ENCODE measurements at places on chromosomes 11 and 22.

- H3K27me3 ChIP-seq: peaks cover 2% of the 10 kb centered on the region
- no peak overlapping the region for H3K27ac ChIP-seq
- no peak for DNase-seq
- H3K4me1 ChIP-seq: no peaks in the 10 kb centered on the region
Measured at GRCh38 chr11:70637949-70638583, 239.7 kb downstream of the CTTN start.

DNA sequence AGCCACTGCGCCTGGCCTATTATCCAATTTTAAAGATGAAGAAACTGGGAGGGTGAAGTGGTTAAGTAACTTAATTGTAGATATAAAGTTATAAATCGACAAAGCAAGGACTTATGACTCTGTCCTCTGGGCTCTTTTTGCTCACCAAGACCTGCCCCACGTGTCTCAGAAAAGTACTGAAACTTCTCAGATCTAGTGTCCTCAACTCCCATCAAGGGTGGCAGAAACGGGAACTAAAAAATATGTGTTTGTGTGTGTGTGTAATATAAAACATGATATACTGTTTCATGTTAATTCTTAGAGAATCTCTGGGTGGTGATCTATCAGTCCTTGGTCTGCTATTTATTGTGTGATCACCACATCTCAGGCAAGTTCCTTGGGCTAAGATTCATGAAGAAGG is 104.9 kb downstream of the GAB2 start:
- H3K4me1 ChIP-seq: peaks cover 61% of the 10 kb centered on the region
- peak overlapping the region; percentile 85 for H3K27ac ChIP-seq
- no peaks in the 10 kb centered on the region for H3K27me3 ChIP-seq
- DNase-seq: no peak
- H3K36me3 ChIP-seq: peaks cover 3% of the 10 kb centered on the region
- H3K4me3 ChIP-seq: no peak overlapping the region

- H3K4me1 ChIP-seq: no peaks in the 10 kb centered on the region
- DNase-seq: no peak
- H3K4me3 ChIP-seq: no peak overlapping the region
- no peak overlapping the region for H3K27ac ChIP-seq
- H3K27me3 ChIP-seq: peaks cover 16% of the 10 kb centered on the region
Measured at GRCh38 chr11:62273284-62273683, 3.3 kb downstream of the SCGB2A2 start.

DNA sequence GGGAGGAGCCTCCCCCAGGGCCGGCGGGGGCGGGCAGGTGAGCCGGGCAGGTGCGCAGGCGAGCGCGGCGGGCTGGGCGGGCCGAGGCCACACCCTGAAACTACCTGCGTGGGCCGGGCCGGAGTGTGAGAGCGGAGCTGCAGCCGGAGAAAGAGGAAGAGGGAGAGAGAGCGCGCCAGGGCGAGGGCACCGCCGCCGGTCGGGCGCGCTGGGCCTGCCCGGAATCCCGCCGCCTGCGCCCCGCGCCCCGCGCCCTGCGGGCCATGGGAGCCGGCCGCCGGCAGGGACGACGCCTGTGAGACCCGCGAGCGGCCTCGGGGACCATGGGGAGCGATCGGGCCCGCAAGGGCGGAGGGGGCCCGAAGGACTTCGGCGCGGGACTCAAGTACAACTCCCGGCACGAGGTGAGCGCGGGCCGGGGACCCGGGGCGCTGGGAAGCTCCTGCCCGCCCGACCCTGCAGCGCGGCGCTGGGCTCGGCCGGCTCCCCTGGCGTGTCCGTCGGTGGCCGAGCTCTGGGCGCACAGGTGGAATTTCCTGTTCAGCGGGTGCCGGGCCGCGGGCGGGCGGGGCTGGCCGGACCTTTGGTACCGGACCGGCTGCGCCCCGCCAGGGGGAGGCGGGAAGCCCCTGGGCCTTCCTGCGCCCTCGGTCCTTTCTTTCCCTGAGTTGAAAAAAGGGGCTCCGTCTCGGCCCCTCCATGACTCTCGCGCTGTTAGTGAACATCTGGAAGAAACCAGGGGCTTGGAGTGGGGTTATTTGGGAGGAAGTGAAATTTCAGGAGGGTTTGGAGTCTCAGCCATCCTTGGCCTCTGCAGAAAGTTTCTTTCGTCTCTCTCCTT is at the start of gene ST14:
TSS of gene ST14 (plus strand) at position 126 of the 841 bp plus-strand sequence. CDS start at position 324, 198 bp downstream.
- peak within 1 kb of the TSS; percentile 84 for H3K27ac ChIP-seq
- no peaks in the 10 kb centered on the region for H3K36me3 ChIP-seq

DNA sequence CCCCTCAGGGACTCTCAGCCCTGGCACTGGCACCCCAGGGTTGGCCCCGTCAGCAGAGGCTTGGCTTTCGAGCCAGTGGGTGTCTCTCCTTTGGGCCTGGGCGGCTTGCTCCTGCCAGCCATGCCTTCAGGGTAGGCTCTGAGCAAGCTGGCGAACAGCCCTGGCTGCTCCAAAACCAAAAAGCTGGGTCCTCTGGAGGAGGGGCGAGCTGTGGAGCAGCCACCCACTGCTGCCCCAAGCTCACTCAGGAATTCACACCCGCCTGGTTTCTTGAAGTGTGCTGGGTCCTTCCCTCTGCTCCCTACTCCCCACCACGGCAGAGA is 6.2 kb downstream of the YDJC start:
- no peaks in the 10 kb centered on the region for H3K27me3 ChIP-seq
- H3K27ac ChIP-seq: no peak overlapping the region
- H3K4me1 ChIP-seq: peaks cover 7% of the 10 kb centered on the region
- H3K36me3 ChIP-seq: peaks cover 7% of the 10 kb centered on the region
- DNase-seq: no peak

DNA sequence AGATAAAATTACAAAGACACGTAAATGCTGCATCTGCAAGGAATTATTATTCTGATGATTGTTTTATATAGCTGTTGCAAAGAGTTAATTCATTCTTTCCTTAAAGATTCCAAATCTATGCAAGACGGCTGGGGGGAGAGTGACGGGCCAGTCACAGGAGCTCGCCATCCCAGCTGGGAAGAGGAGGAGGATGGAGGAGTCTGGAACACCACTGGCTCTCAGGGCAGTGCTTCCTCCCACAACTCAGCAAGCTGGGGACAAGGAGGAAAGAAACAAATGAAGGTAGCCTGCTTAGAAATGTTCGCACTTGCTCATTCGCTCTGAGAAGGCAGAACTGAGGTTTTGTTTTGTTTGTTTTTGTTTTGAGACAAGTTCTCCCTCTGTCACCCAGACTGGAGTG is 73.0 kb upstream of the ADSL start:
- peak overlapping the region; percentile 97 for H3K27ac ChIP-seq
- peaks cover 24% of the 10 kb centered on the region for H3K36me3 ChIP-seq
- no peak for DNase-seq

Measured in mesothelial cell of epicardium (in vitro differentiated cells).